CD4-positive, alpha-beta T cell treated with Interleukin-21 for 1 hour (primary cell): ENCODE measurements at places on chromosomes 2 and 18.

DNA sequence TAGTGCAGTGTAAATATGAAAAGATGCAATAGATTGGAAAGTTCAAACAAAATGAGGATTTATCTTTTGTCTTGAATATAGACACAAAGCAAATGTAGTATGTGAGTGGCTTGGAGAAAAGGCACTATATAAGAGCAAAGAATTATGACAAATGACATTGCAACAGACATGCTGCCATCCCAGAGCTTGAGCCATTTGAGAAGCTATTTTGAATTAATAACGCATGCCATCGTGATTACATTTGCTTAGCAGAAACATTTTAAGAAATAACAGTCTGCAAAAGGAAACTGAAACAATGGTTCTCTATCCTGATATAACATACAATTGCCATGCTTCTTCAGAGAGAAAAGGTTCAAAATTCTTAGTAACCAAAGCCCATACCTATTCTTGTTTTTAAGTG is 677.1 kb downstream of the ZEB2 start:
- DNase-seq = no peak

DNA sequence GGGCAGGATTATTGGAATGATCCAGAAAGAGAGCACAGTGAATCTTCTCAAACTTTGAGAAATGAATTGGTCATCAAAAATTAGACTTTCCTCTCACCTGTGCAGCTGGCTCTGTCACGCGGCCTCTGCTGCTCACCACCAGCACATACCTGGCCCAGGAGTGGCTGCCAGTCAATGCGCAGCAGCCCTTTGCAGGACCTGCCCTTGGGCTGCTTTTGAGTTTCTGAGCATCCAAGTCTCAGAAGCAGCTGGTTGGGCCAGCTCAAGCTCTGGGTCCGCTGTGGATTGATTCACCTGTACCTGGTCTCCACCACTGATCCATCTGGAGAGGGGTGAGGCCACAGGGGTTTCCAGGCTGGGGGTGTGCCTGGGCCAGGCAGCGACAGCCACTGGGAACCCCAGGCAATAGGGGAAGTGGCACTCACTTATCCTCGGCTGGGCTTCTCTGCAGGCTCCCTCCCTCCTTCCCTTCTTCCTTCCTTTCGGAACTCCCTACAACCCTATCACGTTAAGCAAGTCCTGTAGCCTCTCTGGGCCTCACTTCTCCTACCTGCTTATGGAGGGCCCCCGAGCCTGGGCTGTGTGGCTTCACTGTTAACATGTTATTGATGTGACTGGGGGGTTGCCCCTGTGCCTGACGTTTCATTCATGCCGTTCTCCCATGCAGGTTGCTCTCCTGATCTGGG is 48.1 kb downstream of the SH3BP4 start:
- DNase-seq = no peak

DNA sequence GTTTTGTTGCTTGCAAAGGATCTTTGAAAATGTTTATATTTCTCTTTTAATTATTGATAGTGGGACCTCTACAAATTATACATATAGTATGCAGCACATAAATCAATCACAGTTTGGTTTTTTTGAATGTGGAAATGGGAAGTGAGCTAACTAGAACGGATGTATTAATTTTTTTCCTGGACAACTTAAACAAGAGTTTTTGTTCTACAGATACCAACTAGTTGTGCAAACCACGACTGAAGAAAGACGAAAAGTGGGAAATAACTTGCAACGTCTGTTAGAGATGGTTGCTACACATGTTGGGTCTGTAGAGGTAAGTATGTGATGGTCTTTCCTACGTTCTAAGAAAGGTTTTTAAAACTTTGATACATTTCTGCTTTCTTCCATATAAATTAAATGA is 39.2 kb downstream of the NDC80 start:
- no peak for DNase-seq

GRCh38 chr2:129935118-129935517 is 44.3 kb upstream of the RAB6C start:
- no peak for DNase-seq

GRCh38 chr2:239516954-239517305 is 116.1 kb upstream of the HDAC4 start:
- DNase-seq = no peak

- DNase-seq = no peak
Measured at GRCh38 chr2:222518570-222519381, 94.4 kb downstream of the SGPP2 start.

DNA sequence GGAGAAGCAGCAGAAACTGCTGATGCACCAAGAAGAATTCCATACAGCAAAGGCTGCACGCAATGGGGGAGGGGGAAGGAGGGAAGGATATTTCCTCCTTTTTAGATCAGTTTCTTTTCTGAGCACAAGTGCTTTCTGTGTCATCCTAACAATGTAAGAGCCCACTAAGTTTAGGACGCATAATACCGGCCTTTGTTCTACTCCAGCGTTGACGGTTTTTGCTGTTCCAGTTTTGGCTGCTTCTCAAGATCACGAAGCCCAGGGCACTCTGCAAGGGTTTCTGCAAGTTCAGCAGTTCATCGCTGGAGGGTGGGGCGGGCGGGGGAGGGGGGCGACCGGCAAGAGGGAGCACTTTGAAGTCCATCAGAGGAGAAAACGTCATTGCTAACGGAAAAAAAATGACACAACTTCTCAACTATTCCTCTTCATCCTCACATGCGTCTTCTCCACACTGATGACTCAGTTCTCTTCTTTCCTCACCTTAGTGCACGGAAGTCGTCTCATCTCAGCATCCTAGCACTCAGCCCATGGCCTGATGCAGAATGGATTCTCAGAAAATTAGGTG is 8.7 kb downstream of the FAM178B start:
- peak; percentile 10 for DNase-seq

DNA sequence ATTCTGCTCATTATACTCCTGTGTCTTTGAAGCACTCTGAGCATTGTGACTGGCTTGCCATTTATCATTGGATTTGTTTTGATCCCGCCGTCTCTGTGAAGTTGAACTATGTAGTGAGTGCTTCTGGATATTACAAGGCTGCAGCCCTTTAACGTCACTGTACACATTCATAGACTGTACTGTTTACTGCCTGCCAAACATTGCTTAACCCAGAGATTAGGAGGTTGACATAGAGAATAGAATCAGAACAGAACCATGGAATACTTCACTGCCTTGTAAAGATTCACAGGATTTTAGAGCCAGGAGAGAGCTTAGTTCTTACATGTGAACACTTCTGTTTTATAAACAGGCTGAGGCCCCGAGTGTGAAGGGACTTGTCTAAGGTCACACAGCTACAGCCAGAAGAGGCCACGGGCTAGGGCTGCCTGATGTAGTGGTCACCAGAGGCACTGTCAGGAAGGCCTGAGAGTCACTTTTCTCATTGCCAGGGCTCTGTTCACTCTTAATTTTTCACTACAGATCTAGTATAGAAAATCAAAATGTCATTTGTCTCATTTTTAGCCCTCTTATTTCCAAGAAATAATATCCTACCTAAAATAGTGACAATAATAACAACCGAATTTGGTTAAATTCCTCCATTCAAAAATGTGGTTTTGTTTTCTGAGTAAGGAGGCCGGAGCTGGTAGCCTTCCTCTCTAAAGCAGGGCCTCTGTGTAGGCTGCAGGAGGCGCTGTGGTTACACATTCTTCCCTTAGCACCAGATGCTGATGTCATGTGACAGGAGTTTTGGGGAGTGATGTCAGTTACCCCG is 87.9 kb downstream of the UGGT1 start:
- DNase-seq = peak; percentile 58

DNA sequence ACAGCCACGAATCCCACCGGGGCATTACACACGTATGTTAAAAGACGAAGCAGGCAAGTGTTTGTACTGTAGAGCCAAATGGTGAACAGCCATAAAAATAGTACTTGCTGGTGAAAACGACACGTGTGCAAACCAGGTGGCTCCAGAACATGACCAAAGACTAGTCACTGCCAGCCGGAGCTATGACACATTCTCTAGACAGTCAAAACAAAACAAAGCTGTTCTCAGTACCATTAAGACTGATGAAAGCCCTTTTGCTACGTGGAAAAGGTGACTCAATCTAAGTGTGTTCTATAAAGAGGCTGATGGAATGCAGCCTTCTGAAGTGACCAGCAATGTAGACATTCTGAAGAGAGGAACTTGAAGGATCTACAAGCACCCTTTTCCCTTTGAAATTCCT is 367.7 kb upstream of the NETO1 start:
- no peak for DNase-seq

DNA sequence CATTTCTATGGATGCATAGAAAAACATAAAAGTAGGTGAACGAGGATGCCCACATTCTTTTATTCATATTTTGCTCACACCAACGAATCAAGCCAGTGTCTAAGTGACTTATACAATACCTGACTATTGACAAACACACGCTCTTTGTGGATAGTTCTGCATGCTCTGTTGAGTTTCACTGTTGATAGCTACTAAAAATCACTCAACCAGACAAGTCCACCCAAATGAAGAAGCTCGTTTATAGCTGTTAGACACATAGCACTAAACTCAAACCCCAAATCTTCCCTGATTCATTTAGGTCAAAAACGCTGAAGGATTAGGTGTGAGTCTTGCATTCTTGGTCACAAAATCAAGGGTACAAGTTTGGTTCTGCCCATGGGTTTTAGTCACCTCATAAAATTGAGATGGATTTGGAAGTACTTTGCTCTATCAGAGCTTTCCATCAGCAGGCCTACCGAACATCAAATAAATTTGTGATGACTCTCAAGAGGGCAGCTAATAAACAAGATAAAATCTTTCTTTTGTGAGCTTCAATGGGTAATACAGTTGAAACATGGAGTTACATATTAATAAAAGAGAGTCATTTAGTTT is 92.7 kb upstream of the ETAA1 start:
- DNase-seq = no peak

DNA sequence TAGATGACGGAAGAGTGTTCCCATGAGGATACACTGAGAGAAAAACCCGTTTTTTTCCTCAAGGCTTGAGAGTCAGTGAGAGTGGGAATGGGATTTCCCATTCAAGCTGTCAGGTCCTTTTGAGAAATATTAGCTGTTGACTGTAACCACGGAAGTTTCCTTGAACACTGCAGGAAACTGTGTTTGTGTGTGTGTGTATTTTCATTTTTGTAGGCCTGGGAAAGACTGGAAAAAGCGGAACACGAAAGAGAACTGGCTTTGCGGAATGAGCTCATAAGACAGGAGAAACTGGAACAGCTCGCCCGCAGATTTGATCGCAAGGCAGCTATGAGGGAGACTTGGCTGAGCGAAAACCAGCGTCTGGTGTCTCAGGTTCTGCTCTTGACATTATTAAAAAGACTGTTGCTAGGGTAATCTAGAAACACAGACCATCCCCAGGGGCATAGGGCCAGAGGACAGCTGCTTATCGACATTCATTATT is 98.8 kb upstream of the EML6 start:
- no peak for DNase-seq

GRCh38 chr2:231549446-231550239 is 19.4 kb upstream of the NMUR1 start:
- no peak for DNase-seq

DNA sequence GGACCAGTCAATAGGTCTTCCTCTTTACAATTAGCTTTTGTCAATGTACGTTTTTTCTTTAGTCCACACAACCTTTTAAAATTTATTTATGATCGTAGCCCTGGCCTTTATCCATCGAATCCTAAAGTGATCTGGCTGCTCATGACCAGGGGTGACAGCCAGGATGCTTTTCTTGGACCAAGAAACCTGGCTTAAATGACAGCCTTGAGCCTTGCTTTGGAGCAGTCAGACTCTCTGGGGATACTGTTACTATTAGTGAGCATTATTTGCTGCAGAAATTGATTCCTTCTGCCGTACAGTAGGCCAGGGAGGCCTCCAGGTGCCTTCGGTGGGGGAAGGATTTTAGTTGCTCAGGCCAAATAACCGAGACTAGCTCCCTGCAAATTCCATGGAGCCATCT is 70.2 kb downstream of the AGAP1 start:
- no peak for DNase-seq

DNA sequence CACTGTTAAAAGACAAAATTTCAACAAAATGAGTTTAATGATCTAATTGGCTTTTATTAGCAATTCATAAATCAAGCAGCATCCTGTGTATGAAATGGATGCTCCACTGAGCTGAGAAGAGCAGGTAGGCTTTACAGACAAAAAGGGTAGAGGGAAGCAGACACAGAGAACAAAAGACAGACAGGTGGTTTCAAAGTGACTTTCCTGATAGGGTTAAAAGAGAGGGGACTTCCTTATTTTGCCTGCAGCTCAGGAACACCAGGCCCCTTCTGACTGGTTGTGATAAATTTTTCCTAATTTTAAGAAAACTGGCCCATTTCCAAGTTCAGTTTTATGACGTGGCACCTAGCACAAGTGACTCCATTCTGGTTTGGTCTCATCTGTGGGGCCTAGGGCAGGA is 11.9 kb downstream of the TEX51 start:
- DNase-seq = no peak

GRCh38 chr2:10289891-10290290 is 12.8 kb upstream of the HPCAL1 start:
- DNase-seq = no peak

GRCh38 chr2:46601328-46601963 is 122.1 kb downstream of the TMEM247 start:
- peak; percentile 16 for DNase-seq

- no peak for DNase-seq
Measured at GRCh38 chr2:166333801-166334200, 41.9 kb downstream of the SCN9A start.

GRCh38 chr2:65583061-65583460 is 150.7 kb upstream of the SPRED2 start:
- DNase-seq = no peak

DNA sequence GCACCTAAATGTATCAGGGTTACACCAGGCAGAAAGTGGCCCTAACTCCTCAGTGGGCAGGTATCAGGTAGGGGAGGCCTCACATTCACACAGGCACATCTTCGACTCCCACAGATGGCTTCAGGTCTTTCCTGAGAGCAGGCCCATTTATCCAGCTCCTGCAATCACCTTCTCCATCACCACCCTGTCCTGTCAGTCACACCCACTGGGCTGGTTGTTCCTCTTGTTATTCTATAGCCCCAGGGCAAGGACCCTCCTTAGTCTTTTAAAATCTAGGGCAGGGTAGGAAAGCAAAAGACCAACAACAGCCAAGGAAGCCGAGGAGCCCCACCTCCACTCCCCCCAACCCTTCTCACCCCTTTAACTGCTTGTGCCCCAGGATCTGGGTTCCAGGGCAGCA is 9.1 kb upstream of the HOXD4 start:
- DNase-seq = no peak

- DNase-seq = no peak
Measured at GRCh38 chr2:22878121-22878520, 506.9 kb upstream of the KLHL29 start.

DNA sequence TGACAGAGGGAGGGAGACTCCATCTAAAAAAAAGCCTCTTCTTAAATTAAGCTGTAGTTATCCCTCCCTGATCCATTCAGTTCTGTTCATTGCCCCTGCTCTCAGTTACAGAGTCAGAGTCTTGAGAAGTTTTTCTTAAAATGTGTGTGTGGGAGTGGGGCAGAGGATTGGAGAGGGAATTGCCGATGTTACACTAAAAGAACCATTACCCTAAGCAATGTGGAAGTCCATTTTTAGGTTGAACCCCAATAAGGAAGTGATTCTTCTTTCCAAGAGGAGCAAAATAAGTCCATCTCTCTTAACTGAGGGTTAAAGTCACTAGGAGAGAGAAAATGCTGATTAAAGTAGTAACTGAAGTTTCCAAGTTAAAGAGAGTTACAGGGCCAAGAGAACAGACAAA is 21.2 kb upstream of the THOC1 start:
- DNase-seq = no peak
